MG63 (cell line): ENCODE measurements at places on chromosomes 11 and 22. TPM values are rescaled to one million over a fixed set of nuclear protein-coding genes. Genes with fewer than 3 reads are reported as not detected.

The ANO9 gene
- total RNA-seq: not detected in 2 replicates

The ASCL2 gene
- not detected in 2 replicates for total RNA-seq

The PIH1D2 gene
- 4.9 and 14.6 TPM in 2 replicates for total RNA-seq

The DRD4 gene
- not detected in 2 replicates for total RNA-seq

The UCP2 gene
- 2.3 TPM in 1 of 2 replicates, not detected in the other for total RNA-seq

The VSIG10L2 gene
- total RNA-seq: not detected in 2 replicates

The PRDX5 gene
- 291 and 333 TPM in 2 replicates for total RNA-seq
